ENCODE measurements at places on chromosomes 11 and 22.
A peak's percentile ranks its signal among the peaks of the same experiment; 100 is the strongest.

DNA sequence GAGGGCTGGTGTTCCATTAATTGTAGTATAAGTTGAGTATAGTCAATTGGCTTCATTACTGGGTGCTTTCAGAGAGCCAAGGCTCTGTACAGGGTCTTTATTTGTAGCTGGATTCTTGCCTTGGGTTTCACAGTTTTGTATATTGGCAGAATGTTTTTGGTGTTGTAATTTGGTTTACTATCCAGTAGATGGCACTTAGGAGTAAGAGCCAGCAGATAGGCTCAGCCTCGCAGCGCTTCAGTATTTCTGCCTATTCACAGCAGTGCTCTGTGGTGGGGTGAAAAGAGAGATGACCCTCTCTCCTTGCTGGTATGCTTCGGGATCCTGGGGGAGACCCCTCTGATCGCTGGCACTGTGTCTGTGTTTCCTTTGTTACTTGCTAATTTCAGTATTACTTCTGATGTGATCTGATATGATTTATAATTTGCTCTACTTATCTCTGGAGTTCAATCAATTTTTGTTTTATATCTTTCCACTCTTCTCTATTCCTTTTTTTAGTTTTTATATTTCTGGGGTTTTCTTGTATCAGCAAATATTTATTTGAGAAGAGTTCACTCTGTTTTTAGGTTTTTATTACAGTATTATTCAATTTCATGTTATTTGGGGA is 52.2 kb downstream of the ANO5 start:
- no peak for DNase-seq

- DNase-seq: no peak
Measured at GRCh38 chr11:78641541-78641940, 66.9 kb upstream of the NARS2 start.

DNA sequence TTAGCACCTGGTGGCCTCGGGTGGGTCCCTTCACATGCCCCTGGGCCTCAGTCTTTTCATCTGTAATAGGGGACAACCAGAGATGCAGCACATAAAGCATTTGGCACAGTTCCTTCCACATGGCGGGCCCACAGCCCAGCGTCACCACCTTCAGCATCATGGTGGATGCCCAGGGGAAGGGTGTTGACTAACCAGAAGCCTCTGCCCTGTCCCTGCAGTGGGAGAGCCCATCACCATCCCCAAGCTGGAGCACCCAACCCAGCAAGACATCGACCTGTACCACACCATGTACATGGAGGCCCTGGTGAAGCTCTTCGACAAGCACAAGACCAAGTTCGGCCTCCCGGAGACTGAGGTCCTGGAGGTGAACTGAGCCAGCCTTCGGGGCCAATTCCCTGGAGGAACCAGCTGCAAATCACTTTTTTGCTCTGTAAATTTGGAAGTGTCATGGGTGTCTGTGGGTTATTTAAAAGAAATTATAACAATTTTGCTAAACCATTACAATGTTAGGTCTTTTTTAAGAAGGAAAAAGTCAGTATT is 14.8 kb upstream of the UVRAG start:
- DNase-seq: no peak

GRCh38 chr11:68845351-68846002 is 3.8 kb upstream of the CPT1A start:
- DNase-seq: no peak

- DNase-seq: no peak
Measured at GRCh38 chr22:19631899-19632667, 82.2 kb upstream of the SEPTIN5 start.

DNA sequence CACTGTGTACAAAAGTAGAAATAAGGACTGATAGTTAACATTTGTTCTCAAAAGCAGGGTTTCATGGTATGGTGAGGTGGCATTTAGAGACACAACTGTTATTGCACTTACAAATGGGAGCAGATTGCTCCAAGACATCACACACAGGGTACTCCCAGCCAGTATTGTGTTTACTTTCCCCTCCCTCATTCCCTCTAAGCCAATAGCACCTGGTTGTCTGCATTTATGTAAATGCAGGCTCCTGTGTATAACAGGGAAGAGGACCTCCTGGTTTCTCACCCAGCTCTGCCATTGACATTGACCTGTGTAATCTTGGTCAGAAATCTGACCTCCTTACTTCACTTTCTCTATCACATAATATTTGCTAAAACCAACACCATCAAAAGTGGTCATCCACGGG is 154.4 kb downstream of the NAV2 start:
- no peak for DNase-seq

DNA sequence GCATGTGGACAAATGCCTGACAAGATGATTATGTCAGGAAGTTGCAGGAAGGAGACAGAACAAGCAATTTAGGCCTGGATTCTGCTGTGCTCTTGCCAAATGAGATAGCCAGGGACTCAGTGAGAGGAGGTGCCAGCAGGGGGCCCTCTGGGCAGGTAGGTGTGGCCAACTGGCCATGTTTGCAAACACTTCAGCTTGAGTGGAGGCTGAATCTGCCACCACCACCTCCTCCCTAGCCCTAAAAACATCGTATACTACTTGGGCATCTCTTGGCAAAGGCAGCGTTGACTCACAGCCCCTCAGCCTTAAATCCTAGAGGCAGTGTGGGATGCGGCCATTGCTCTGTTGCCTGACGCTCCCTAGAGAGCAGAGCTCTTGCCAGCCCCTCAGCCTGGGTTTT is 95.1 kb upstream of the PLET1 start:
- no peak for DNase-seq

DNA sequence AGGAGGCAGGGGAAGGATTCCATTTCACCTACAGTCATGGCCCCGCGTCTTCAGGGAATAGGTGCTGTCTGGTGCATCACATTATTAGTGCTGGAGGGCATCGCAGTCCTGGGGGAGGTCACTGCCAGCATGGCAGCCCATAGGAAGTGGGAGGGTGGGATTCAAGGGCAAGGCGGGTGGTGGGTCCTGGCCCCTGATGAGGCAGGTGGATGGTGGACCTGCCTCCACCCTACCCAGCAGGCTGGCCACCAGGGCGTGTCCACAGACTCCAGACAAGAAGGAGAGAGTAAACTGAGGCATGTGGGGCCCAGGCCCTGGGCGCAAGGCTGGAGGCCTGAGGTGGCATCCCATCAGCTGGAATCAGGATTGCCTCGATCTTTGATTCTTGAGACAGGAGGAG is 53.3 kb downstream of the RTN4R start:
- no peak for DNase-seq

- no peak for DNase-seq
Measured at GRCh38 chr22:29055192-29055830, 6.3 kb downstream of the C22orf31 start.

DNA sequence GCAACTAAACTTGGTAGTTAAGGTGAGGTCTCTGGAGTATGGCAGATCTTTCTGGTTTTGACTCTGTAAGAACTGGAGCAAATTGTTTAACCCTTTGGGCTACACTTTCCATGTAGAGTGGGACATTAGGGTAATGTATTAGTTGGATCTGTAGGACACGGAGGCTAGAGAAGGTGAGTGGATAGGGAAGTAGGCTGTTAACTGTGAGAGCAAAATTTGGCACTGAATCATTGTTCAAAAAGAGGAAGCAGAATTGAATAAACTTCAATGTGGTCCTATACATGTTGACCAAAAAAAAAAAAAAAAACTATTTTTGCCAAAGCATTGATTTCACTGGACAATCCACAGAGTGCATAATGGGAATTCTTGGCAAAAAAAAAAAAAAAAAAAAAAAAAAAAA is 370.2 kb upstream of the CHORDC1 start:
- DNase-seq: no peak

DNA sequence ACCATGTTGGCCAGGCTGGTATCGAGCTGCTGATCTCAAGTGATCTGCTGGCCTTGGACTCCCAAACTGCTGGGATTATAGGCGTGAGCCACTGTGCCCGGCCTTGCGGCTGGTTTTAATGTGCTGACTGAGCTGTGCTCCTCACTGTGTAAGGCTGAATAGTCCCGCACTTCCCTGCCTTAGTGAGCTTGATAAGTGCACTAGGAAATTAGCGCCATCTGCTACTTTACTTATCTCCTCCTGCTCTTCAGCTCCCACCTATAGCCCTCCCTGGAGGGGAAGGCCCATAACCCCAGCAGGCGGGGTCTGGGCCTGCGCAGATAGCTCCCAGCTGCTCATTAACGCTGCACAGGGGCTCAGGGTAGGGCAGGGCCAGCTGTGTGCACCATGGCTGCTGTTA is 49.4 kb downstream of the CLMP start:
- no peak for DNase-seq

DNA sequence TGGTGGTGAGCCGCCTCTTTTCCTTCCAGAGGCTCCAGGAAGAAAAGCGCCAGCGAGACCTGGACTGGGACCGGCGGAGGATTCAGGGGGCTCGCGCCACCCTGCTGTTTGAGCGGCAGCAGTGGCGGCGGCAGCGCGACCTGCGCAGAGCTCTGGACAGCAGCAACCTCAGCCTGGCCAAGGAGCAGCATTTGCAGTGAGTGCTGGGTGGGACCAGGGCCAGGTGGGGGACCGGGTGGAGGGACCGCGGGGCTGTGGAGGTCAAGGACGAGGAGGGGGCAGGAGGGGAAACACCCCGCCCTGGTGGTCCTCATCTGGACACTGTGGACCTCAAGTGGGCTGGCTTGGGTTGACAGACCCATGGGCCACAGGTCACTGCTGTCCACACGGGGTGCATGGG is 17.4 kb downstream of the RIBC2 start:
- no peak for DNase-seq

DNA sequence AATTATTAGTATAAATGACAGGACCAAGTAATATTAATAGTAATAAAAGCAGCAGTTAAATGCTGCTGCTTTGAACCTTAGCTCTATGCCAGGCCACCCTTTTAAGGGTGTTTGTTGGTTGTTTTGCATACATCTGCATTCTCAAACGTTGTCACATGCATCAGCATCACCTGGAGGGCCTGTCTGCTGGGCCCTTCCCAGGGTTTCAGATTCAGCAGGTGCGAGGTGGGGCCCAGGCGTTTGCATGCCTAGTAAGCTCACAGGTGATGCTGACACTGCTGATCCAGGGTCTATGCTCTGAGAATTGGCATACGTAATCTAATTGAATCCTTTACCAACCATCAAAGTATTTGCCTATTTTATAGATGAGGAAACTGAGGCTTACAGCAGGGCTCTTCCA is 246.5 kb downstream of the CADM1 start:
- no peak for DNase-seq

- no peak for DNase-seq
Measured at GRCh38 chr22:19880786-19881569, 26.3 kb upstream of the GNB1L start.

GRCh38 chr22:20979243-20979809 is 2.8 kb upstream of the LZTR1 start:
- peak; percentile 69 for DNase-seq

DNA sequence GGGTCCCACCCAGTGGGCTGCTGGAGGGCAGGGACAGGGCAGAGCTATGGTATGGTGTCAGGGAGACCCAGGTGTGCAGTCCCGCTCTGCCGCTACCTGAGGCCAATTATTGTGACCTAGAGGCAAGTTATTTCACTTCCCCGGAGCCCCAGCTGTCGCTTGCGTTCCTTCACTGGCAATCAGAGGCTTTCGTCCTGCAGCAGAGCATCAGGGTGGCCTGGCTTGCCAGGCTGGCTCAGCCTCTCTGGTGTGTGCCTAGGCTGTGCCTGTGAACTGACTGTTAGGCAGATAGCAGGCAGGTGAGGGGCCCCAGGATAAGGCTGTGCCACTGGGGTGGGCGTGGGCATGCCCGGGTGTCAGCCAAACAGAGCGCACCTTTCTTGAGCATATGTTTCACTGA is 31.4 kb downstream of the GLB1L2 start:
- no peak for DNase-seq

GRCh38 chr11:16771350-16772140 is 33.1 kb downstream of the C11orf58 start:
- no peak for DNase-seq

GRCh38 chr11:65314501-65315203 is at the start of gene CDC42EP2:
TSS of gene CDC42EP2 (plus strand) at chr11:65314866. CDS start at chr11:65320899, 6,033 bp downstream.
- peak; percentile 62 for DNase-seq

DNA sequence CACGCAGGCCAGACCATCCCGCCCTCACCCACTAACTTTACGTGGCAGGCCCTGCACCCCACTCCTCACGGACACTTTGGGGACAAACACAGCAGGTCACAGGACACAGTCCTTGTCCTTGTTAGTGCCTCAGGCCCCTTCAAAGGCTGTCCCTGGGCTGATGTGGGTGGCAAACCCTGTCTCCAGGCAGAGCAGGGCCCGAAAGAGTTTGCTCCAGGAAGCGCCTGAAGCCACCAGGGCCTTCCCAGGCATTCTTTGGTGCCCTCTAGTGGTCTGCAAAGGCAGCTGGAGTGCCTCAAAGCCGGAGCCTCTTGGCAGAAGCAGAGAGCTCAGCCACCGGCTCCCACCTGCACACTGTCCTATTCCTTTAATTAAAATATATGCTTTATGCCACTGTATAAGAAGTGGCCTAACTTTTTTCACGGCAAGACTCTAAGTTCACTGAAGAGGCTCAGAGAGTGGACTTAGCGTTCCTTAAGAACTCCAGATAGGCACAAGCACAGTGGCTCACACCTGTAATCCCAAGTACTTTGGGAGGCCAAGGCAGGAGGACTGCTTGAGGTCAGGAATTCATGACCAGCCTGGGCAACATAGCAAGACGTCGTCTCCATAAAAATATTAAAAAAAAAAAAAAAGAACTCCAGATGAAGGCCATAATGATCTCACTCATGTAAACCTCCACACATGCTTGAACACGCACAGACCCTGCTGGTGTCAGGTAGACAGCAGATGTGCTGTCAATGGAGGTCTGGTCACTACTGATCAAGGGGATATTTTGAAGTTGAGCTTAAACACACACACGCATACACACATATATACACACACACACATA is 11.1 kb downstream of the TXN2 start:
- DNase-seq: peak; percentile 78

GRCh38 chr11:10495464-10495786 is 40.4 kb downstream of the AMPD3 start:
- DNase-seq: no peak

DNA sequence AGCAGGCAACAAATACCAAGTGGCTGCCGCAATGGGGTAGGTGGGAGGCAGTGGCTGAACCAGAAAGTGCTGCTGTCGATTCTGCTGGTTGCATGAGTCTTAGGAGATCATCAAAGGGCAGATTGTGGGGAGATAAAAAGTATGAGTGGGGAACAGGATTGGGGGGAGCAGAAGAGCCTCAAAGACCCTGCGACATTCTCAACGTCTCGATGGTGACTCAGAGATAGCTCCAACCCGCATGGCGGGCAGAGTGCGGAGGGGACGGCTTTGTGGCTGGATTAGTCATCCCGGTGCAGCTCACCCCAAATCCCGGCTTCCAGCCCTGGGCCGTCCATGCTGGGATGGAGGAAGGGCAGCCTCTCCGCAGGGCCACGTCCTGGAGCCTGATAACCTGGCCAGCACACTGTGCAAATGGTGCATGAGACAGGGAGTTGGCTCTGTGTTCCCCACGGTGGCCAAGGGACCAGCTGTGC is 11.6 kb upstream of the RTN4R start:
- no peak for DNase-seq

GRCh38 chr11:18071098-18071705 is 25.1 kb upstream of the TPH1 start:
- DNase-seq: no peak

- DNase-seq: no peak
Measured at GRCh38 chr11:45362636-45363035, 76.5 kb upstream of the SYT13 start.

Data from T-cell (primary cell).